ENCODE measurements at places on chromosomes 13 and 19.

DNA sequence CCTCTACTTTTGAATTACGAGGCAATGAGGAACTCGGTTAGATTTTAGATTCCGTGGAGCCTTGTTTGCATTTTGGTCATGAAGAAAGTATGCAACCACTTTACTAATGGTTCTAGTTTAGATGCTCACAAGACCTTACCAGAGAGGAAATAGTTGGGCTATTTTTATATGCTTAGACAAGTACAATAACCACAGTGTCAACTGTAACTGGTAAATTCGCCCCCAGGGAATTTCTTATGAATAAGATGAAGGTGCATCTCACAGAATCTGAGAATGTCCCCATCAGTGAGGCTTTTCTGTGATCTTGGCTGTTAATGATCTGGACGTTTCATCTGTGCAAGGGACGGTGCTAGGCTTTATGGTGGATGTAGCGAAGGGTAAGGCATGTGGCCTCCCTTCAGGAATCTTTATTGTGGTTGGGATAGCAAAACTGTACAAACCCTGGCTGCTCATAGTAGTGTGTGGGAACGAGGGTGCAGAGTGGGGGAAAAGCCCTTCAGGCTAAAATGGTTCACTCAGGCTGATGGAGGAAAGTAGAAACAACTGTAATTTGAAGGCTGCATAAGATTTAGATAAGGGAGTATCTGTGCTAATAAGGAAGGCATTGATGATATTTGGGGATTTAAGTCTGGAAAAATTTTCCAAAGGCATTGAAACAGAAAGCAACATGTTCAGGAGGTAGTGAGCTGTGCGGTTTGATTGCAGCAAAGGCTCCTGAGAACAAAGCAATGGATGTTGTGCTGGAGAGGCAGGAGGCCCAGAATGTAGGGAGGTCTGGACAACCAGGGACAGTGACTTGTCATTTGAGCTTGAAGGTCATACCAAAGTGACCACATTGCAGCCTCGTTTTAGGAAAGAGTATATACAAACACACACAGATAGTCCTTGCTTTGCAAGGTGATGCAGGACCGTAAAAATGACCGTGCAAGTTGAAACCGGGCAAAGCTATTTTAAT lies 28.4 kb downstream of the UBAC2 start:
- peak; percentile 31 for DNase-seq

- DNase-seq, result no peak
Observed at GRCh38 chr19:12325690-12326089, 7.7 kb downstream of the ZNF563 start.

DNA sequence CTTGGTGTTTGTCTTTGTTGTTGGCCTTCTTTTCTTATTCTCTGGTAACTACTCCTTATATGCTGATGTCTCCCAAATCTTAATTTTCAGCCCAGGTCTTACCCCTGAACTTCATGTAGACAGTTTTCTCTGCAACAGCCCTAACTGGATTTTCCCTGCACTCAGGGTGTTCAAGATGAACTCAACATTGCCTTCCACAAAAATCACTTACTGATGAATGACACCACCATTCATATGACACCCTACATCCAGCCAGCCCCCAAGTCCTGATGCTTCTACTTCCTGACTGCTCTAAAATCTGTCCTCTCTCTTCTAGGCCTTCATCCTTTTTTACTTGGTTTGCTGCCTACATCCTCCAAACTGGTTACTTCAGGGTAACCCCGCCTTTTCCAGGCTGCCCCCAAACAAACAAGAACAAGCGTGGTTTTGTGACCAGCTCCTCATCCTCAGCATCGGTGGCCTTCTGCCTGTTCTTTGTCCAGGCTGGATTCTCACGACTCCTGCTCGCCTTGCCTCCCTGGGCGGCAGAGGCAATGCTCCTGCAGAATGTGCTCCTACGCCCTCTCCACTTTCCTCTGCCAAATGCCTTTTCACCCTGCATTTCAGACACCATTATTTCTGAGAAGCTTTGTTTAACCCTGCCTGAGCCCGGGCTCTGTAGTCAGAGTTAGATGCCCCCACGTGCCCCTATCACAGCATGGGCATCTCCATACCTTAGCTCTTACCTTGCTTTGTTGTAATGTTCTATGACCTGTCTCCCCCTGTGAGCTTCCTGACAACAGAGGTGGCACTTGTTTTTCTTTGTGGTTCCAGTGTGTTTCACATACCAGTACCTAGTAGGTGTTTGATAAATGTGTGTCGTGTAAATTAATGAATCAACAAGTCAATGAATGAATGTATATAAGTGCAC lies 61.8 kb downstream of the WDFY2 start:
- DNase-seq, result no peak

DNA sequence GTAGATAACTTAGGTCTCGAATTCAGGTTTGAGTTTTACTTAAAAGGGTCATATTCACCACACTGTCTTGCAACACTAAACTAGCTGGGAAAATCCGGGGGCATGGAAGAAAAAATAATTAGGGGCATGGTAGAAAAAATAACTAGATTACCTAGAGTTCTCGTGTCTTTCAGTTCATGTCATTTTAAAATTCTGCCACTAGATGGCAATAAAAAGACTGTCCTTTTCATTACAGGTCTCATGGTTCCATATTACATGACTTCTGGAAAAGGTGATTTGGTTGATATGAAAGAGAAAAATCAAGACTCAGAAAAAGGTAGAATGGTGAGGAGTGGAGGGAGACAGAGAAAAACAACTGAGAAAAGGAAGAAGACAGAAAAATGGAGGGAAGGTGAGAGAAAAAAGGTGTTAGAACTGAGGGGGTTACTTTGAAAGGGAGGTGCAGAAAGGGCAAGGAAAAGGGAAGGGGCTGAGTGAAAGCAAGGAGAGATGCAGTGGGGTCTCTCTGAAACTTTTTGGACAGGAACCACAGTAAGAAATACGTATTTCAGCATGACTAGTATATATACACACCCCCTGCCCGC lies 299.0 kb downstream of the KLF12 start:
- peak; percentile 70 for DNase-seq

DNA sequence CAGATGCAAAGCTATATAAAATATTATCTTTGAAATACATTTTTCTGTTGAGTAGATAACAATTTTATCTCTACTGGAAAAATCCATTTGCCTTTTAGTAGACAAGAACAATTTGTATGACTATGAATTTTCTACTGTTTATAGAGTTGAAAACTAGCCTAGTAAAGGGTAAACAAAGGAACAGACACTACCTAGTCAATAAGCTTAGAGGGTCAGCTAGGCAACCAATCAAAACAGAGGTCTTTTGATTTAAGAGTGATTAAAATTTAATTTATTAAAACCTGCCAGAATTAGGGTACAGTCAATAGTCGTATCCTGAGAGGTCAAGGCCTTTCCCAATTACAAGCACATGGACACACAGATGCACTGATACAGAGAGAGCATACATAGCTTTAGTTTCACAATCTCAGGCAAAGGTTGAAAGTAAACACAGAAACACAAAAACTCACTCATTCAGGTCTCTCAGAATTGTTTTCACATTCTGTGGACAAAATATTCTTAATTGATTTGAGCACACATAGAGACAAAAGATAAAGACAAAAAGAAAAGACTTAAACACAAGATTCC lies 24.5 kb upstream of the GPC6 start:
- DNase-seq, result no peak

DNA sequence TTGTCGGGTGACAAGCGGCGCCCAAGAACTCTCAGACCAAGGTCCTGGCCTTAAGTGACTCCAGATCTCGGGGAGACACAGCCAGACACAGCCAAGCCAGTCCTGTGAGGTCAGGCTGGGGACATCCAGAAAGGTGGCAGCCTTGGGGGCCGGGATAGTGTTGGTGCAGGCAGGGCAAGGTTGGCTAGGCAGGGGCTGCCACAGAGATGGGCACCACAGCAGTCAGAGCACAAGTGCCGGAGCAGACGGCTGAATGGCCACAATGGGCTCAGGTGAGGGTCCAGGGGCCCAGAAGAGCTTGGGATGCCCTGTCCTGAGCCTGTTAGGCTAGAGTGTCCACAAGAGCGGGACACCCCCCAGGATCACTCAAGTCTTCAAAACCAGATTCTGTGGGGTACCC lies 32.2 kb downstream of the MAU2 start:
- no peak for DNase-seq

DNA sequence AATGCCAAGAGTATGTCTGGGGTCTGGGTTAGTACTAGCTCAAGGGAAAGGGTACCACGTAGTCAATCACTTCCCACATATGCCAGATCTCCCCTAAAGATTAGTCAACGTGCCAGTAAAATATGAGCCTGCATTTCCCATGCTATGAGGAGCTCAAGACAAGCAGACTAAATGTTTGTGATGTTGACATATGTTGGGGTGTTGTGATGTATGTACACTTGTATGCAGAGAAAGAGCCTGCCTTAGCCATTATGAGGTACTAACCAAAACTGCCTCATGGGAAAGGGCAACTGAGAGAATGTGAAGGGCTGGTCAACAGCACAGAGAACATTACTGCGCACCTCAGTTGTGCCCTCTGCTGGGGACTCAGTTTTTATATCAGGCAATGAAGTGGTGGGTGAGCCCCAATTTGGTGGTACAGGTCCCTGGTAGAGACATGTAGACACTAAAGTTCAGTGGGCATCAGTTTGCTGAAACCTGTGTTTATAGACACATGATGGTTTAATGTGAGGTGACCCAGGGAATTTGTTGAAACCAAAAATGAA lies 287.0 kb downstream of the DCT start:
- peak; percentile 45 for DNase-seq

DNA sequence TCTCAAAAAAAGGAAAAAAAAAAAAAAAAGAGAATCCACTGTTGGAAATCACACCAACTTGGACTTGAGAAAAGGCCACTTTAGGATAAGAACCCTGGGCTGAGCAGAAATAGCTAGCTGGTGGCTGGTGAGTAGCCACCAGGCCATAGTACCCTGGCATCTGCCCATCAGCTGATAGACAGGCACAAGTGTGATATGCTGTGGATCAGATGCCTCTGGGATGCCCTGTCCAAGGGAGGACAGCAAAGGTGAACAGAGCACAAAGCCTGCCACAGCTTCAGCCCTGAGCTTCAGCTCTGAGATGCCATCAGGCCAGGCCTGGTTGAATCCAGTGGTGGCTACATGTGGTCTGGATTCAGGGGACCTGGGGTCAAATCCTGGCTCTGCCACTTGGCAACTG lies 8.7 kb downstream of the SIRT2 start:
- DNase-seq, result no peak

- DNase-seq, result no peak
Observed at GRCh38 chr19:543910-544608, at the start of gene GZMM. Gene GZMM, plus strand, starts transcription at chr19:544053. Its CDS starts 19 bp downstream, at chr19:544072.

- peak; percentile 67 for DNase-seq
Observed at GRCh38 chr13:101309014-101309619, 107.2 kb downstream of the NALCN start.

DNA sequence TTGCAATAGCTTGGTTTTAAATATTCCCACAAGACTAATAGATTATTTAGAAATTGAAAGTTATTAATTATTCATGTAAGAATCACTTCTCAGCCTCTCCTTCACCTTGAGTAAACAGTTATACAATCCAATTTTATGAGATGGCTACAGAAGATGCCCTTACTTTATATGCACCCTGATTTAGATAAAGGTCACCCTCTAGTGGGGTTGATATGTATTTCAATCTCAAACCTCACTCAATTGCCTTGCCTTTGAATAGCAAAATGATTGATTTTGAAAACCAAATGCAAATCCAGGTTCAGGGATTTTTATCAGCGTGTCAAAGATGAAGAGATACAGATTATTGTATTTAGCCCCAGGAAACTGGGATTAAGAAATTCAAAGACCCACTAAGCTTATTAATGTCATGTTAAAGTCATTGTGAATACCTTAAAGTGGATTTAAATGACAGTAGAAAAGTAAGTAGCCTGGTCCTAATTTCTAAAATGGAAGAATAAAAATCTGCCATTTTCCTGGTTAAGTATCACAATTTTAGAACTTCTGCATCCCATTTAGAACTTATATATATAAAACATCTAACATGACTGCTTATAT lies 305.1 kb downstream of the ITGBL1 start:
- DNase-seq, result peak; percentile 47

DNA sequence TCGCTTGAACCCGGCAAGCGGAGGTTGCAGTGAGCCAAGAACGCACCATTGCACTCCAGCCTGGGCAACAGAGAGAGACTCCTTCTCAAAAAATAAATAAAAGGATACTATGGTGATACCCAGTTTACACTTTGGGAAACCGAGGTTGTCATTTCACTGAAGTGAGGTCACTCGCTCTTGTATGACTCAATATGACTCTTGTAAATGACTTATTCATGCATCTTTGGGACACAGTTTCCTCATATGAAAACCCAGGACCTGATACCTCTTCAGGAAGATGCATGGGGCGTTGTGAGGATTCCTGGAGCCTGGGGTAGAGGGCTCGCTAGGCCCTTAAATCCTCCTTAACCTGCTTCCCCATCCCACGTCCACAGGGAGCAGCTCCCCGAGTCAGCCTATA lies 4.5 kb downstream of the PSMD8 start:
- no peak for DNase-seq

DNA sequence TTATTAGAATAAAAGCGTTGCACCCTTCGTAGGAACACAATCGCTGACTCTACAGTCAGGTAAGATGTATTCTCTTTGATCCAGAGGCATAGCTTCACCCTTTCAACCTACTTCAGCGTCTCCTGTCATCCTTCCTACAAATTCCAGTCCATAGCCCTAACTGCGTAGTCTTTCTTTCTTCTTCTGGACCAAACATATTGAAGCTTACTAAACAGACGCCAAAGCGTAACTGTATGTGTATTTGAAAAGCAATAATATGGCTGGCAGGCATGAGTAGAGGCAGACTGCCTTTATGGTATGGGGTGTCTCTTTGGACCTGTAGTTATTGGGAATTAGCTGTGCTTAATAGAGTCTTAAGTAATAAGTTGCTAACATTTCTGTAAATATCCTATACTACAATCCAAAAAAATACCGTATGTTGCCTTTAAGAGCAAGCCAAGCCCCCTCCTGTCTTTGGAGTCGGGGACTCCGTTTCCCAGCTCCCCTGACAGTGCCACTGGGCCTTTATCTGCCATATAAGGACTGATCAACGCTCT lies 392 bp upstream of the ZNF548 start:
- DNase-seq, result no peak

DNA sequence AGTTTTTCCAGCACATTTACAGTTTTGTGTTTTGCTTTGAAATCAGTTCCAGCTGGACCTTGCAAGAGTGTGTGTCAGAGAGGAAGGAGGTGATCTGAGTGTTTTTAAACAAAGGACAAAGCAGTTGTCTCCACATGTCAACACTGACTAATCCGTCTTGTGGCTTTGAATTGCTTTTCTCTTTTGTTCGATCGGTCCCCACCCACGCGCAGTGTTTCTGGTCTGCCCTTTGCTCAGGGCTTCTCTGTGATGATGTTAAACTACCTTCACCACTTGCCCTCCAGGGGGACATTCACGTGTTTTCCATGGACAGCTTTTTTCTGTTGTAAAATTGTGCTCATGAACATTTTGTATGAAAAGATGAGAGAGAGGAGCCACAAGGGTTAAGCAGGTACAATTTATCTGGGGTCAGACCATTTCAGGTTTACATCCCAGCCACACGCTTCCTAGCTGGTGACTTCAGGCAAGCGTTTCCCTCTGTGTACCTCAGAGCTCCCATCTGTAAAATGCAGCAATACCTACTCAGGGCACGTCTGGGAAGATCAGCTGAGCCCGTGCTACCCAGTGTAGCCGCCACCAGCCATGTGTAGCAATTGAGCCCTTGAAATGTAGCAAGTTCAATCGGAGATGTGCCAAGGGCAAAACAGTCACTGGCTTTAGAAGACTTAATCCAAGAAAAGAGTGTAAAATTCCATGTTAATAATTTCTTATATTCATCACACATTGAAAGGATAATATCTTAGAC lies 13.5 kb upstream of the PLA2G4C start:
- DNase-seq, result peak; percentile 86
